ENCODE measurements at places on chromosomes 5 and 9.

GRCh38 chr9:113468716-113469448, 5.4 kb downstream of the RGS3 start:
- no peak for DNase-seq

GRCh38 chr9:109908459-109909390, 128.7 kb downstream of the PALM2AKAP2 start:
- no peak for DNase-seq

GRCh38 chr5:172670005-172670402, 28.9 kb downstream of the NEURL1B start:
- no peak for DNase-seq

GRCh38 chr5:39253196-39253595, 33.8 kb upstream of the FYB1 start:
- DNase-seq = no peak

DNA sequence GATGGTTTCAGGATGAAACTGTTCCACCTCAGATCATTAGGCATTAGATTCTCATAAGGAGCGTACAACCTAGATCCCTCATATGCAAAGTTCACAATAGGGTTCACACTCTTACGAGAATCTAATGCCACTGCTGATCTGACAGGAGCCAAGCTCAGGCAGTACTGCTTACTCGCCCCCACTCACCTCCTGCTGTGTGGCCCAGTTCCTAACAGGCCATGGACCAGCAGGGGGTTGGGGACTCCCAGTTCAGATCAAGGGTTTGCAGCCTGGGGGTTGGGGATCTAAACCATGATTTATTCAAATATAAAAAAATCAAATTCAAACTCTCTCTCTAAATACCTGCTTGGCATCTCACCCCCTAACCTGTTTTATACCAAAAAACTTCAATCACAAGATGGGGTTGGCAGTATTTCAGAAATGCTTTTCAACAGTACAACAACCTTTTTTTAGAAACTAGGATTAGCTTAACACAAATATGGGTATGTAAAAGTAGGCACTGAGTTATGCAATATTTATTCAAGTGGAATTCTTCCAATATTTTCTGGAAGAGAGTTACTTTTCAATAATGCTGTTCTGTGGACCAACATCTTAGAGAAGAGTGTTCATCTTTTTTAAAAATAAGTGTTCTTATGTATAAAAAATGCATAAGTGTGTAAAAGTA, 30.1 kb upstream of the SLC12A2 start:
- no peak for DNase-seq

DNA sequence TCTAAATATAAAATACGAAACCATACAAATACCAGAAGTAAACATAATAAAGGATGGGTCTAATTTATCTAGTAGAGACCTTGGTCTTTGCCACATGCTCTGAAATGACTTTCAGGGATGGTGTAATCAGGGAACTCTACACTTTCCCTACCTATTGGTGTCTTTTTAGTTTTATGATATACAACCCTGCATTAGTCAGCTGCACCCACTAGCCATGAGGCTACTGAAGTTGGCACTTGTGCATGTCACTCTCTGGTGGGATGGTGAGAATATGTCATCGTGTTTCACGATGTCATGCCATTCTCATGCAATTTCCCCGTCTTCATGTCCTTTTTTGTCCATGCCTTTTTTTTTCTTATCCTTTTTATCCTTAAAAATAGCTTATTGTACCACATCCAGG, 234.9 kb upstream of the ACTBL2 start:
- DNase-seq = no peak

- DNase-seq = no peak
Observed at GRCh38 chr9:79043916-79044315, 527.8 kb upstream of the TLE4 start.

GRCh38 chr5:20050262-20050661, 62.3 kb upstream of the CDH18 start:
- DNase-seq = no peak

DNA sequence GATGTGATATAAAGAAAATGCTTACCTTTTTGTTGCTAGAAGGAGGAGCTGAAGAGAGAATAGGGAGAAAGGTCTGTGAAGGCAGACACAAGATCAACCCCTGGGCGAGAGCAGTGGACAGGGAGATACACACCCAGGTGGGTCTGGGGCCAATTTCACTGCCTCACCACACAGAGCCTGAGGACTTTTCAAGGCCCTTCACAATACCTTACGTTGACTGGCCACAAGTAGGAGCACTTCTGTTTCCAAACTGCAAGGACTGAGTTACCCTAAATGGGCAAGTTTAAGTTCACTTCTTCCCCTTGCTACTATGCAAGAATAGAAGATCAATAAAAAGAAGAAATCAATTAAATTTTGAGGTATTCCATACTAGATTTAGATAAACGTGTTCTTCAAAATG, 174.5 kb upstream of the SLC12A2 start:
- DNase-seq = no peak

- no peak for DNase-seq
Observed at GRCh38 chr9:3787628-3788027, 261.8 kb upstream of the RFX3 start.

DNA sequence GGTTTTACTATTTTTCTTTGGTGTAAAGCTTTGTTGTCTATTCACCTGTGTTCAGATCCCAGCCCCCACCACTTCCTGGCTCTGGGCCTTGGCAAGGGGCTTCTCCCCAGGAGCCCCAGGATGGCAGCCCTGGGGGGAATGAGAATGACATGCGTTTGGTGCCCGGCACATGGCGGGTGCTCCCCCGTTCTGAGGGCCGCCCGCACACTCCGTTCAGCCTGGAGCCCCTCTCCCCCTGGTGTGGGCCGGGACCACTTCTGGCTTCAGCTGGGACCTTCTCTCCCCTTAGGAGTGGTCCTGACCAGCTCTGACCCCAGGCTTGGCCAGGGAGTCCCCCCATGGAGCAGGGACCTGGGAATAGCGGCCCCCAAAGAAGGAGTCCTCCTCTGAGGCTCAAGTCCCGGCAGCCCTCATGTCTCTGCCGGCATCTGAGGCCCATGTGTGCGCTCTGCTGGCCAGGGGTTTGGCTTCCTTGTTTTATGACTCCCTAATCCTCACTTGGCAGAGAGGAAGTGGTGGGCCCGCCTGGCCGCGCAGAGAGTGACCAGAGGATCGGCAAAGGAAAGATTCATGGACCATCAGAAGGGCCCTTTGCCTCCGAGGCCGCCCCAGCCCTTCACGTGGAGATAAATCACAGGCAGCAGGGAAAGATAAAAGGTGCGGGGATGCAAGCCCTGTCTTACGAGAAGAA, 57.0 kb upstream of the LMX1B start:
- DNase-seq = no peak

GRCh38 chr9:110776221-110776620, 107.6 kb downstream of the MUSK start:
- DNase-seq = no peak

DNA sequence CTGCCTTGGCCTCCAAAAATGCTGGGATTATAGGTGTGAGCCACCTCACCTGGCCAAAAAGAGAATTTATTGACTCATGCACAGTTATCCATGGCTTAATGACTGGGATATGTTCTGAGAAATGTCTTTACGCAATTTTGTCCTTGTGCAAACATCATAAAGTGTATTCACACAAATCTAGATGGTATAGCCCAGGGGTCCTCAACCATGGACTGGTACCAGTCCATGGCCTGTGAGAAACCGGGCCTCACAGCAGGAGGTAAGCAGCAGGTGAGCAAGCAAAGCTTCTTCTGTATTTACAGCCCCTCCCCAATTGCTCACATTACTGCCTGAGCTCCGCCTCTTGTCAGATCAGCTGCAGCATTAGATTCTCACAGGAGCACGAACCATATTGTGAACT, 12.4 kb upstream of the SIL1 start:
- no peak for DNase-seq

DNA sequence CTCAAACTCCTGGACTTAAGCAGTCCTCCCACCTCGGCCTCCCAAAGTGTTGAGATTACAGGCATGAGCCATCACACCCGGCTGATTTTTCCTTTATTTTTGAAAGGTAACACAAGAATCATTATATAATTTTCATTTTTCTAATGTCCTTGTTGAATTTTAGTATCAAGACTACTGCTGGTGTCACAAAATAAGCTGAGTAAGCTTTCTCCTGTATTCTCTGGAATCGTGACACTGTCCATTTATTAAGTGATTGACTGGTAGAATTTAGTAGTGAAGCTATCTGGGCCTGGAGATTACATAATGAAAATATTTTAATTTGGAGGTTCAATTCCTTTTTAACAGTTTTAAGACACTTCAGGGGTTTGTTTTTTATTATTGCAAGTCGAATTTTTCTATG, 9.5 kb downstream of the CDK20 start:
- DNase-seq = no peak

DNA sequence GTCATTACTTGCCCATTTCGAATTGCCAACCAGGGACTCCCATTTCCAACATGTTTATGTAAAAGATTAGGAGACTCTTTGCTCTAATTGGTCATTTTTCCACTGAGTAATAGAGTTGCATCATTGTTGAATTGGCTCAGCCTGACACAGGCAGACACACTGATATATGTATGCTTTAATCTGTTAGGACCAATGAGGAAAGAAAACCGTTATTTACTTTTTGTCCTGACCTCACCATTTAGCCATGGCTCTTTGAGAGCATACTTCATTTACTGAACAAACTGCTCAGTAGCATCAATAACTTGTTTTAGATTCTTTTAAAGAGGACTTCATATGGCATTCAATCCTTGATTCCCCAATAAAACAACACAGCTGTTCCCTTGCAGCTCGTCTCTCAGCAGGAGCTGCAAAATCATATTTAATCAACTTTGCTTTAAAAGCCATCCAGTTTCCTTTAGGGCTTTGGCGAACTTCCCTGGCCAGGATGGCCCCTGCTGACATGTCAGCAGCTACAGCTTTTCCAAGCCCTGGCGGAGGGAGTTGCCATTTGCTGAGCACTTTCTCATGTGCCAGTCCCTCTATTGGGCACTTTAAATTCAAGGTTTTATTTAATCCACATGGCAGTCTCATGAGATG, 251.5 kb upstream of the TNC start:
- DNase-seq = no peak

GRCh38 chr5:95916687-95917085, 45.0 kb downstream of the ELL2 start:
- no peak for DNase-seq

DNA sequence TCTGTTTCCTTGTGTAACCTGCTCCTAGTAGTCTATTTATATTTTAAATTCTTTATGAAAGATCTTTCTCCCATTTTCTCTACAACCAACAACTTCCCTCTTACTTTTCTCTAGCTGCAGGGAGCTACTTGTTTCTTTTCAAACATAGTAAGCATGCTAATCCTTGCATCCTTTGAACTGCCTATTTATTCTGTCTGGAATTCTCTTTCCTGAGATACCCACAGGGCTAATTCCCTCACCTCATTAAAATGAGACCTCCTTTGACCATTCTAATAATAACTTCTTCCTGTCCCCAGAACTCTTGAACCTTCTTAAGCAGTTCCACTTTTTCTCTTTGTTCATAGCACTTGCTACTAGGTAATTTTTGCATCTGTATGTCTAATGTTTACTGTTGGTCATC, 620.6 kb upstream of the CDH18 start:
- no peak for DNase-seq

DNA sequence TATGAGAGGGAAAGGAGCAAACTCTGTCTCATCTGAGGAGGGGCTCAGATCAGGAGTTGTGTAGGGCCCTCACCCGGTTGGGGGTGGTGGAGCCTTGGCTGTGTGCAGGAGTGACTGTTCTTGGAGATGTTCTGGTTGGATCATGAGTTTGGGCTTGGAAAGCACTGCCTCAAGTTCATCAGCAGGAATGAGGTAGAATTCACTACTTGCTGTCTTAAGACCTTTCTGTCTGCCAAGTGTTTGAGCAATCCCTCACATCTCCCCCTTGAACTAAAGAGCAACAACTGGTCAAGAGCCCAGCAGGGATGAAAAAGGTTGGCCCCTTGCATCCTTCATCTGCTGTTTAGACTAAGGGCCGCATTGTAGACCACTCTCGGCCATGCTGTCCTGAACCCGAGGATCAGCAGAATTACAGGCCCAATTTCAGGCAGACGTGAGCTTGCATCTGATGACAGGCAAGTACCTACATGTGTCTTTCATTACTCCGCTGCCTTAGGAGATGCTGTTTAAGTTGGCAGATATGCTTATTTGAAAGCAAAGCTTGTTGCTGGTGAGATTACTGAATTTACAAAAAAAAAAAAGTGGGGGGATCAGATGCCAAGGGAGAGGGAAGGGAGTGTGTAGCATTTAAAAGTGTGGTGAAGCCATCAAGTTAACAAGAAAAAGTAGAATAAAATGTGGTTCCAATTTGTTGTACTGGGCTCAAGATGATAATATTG, 36.4 kb downstream of the PIK3R1 start:
- DNase-seq = no peak

DNA sequence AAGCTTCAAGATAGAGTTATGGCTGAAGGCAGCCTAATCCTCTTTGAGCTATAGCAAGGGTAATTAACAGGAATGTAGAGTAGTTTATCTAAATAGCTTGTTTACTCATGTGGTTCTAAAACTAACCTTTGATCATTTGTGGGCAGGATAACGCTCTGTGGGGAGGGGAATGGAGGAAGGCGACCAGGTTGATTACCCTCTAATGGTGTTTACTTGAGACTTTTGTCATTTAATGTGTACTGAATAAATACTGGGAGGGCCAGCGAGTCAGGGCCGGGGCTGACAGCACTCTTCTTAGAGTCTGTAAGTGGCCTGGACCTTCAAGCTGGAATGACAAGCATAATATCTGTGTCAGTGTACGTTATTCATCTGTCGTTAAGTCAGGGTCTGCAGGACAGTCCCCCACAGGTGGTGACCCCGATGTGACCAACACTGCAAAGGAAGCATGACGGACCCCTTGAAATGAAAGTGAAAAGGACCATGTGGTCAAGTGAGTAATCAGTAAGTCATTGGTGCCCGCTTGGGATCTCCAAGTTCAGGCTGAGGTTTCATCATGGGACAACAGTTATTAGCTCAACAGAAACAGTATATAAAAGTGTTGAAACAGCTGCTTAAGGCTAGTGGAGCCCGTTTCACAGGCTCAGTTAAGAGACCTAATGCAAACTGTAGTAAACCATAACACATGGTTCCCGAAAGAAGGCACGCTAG, 162.6 kb downstream of the CPLANE1 start:
- DNase-seq = no peak

DNA sequence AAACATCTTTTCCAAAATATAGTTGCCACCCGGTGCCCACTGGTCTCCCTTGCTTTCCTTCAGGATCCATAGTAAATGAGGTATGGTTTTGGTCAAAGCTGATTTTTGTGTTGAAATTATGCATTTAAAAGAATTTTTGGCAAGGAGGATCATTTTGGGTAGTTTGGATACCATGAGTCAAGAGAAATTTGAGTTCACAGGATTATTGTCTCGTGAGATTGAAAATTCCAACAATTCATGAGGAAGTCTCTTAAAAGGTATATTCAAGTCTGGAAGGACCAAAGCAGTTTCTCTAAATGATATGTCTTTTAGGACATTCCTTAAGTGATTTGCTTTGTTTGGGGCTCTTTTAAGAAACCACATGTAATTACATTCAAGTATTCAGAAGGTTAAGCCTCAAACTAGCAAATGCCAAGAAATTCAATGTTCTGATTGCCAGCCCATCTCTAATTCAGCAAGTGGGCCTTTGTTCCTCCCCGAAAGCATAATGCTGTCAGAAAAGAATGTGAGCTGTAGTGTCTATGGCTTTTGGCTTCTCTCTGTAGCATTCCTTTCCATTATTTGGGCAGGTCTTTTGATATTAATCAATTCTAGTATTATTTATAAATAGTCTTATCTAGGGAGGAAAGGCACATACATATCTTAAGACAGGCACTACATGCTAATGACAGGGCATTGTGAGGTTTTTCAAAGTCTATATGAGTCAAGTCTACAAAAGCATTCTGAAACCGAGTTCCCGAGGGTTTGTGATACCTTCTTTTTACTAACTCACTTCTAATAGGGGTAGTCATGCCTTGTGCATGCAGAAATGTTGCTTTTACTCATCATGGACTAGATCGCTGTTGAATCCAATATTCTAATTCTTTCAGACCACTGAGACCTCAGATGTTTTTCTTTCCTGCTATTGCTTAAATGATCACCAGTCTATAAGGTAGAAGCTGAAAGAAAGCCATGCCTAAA, 453.9 kb downstream of the ENC1 start:
- no peak for DNase-seq

All from caudate nucleus (tissue), 63 donors.